ENCODE measurements at places on chromosomes 6 and 20. TPM values are rescaled to one million over a fixed set of nuclear protein-coding genes. Genes with fewer than 3 reads are reported as not detected.

SLA2 gene
- 0.62 TPM for total RNA-seq

FRMD1 gene
- total RNA-seq, result 1.0 TPM

PRR18 gene
- 0.08 TPM for total RNA-seq

RNF182 gene
- total RNA-seq, result 9.8 TPM

Measured in GM23338 (cell line).